ENCODE measurements at places on chromosomes 6 and 20.

DNA sequence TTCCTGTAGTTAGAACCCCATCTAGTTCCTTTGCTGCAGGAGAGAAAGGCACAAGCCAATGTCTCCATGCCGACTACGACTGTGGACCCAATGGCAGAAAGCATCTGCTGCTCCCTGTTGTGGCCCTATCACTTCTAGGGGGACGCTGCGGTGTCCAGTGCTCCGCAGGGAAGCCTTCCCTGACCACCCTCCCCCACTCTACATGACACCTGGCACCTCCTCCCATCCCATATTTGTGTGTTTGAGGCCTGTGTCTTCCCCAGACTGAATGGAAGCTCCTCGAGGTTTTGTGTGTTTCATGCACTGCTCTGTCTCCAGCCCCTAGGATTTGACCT, 159.5 kb downstream of the DTNBP1 start:
- no peak for DNase-seq

GRCh38 chr6:39296745-39297640, 17.2 kb downstream of the KCNK17 start:
- peak; percentile 40 for DNase-seq

GRCh38 chr20:23867152-23867776, 12.3 kb downstream of the CST5 start:
- no peak for DNase-seq

GRCh38 chr6:166572370-166573261, 13.9 kb downstream of the RAMACL start:
- no peak for DNase-seq

GRCh38 chr20:23637282-23638221, at the start of gene CST3:
Gene CST3 (minus strand): TSS chr20:23637955. CDS start chr20:23637862, 93 bp downstream.
- DNase-seq: peak; percentile 74

DNA sequence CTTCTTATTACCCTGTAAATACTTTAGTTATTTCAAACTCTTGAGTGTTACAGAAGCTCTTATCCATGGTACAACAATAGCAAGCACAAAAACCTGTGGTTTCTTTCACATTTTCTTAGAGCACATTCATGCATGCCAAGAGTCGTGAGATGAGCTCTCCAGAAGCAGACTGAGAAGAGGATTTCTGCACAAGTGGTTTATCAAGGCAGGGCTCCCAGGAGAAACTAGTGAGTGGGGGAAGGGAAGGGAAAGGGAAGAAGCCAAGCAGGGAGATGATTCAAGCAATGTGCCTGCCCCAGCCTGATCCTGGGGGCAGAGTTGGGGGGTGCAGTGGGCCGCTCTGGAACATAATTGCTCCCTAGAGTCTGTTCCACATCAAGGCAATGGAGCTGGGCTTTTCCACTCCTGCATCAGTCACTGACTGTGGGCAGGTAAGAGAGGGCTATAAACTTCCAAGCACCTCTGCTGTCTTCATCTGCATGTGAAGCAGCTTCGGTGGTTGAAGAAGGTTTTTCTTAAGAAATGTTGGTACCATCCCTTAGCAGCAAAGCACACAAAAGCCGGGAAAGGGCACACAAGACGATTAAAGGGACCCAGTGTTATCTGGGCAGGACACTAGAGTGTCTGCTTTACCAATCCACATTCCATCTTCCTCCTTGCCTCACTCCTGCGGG, 152.1 kb downstream of the PLCB4 start:
- no peak for DNase-seq
